ENCODE measurements at places on chromosomes 2 and 18.

GRCh38 chr2:121094101-121094500 is 190.9 kb downstream of the TFCP2L1 start:
- H3K4me1 ChIP-seq, result no peaks in the 10 kb centered on the region
- DNase-seq, result no peak
- H3K27me3 ChIP-seq, result no peaks in the 10 kb centered on the region
- H3K36me3 ChIP-seq, result no peaks in the 10 kb centered on the region
- H3K27ac ChIP-seq, result no peak overlapping the region

GRCh38 chr18:8607776-8608742 is 1.2 kb upstream of the RAB12 start:
- DNase-seq, result no peak
- peaks cover 16% of the 10 kb centered on the region for H3K36me3 ChIP-seq
- peaks cover 17% of the 10 kb centered on the region for H3K27me3 ChIP-seq
- H3K4me1 ChIP-seq, result peaks cover 40% of the 10 kb centered on the region
- peak overlapping the region; percentile 92 for H3K27ac ChIP-seq

- no peak overlapping the region for H3K27ac ChIP-seq
- H3K4me3 ChIP-seq, result no peak overlapping the region
- no peaks in the 10 kb centered on the region for H3K27me3 ChIP-seq
- H3K4me1 ChIP-seq, result no peaks in the 10 kb centered on the region
Observed at GRCh38 chr2:56671973-56672569, 488.3 kb downstream of the CCDC85A start.

GRCh38 chr2:195406886-195407603 is 250.0 kb upstream of the SLC39A10 start:
- peaks cover 22% of the 10 kb centered on the region for H3K4me1 ChIP-seq
- H3K36me3 ChIP-seq, result peaks cover 10% of the 10 kb centered on the region
- no peak overlapping the region for H3K4me3 ChIP-seq
- DNase-seq, result no peak
- no peaks in the 10 kb centered on the region for H3K27me3 ChIP-seq

DNA sequence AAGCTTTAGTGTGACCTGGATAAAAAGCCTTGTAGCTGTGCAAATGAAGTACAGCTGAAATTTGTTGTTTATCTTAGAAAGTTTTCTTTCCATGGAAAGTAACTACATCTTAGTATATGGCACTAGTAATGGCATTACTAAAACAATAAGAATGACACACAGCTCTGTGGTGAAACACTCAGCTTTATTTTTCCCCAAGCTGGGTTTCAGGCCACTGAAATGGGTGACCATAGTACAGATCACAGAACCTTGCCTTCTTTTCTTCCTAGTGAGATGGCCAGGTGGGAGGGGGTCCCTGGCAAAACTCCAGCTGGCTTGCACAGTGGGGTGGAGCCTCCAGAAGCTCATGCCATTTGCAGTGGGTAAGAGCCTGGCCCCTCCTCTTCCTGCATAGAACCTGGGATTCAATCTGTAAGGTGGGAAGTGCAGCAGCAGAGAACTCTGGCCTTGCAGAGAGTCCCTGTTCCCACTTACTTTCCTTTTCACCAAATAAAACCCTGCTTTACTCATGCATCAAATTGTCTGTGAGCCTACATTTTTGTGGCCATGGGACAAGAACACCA is 17.6 kb upstream of the GRP start:
- H3K4me3 ChIP-seq, result no peak overlapping the region
- H3K27me3 ChIP-seq, result peaks cover 33% of the 10 kb centered on the region
- H3K4me1 ChIP-seq, result no peaks in the 10 kb centered on the region
- no peak overlapping the region for H3K27ac ChIP-seq
- DNase-seq, result no peak

- no peak overlapping the region for H3K4me3 ChIP-seq
- H3K4me1 ChIP-seq, result peaks cover 34% of the 10 kb centered on the region
- H3K36me3 ChIP-seq, result no peaks in the 10 kb centered on the region
- DNase-seq, result no peak
Observed at GRCh38 chr2:30288561-30288960, 57.2 kb downstream of the LBH start.

DNA sequence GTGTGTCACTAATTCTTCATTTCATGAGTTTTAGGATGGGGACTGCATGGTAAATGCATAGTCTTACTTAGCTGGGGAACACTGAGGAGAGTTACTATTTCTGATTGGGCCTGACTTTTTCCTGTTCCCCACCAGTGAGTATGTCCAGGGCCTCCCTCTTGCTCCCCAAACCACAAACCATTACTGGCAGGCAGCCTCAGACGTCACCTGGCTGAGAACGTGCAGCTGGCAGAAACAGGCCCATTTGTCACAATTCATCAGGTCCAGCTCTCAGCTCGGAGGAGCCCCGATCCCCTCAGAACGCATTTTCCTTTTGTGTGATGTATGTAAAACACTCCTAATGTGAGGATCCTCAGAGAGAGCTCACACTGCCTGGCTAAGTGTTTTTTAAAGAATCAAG is 71.7 kb upstream of the SIX3 start:
- no peak for DNase-seq
- no peak overlapping the region for H3K4me3 ChIP-seq
- no peak overlapping the region for H3K27ac ChIP-seq

DNA sequence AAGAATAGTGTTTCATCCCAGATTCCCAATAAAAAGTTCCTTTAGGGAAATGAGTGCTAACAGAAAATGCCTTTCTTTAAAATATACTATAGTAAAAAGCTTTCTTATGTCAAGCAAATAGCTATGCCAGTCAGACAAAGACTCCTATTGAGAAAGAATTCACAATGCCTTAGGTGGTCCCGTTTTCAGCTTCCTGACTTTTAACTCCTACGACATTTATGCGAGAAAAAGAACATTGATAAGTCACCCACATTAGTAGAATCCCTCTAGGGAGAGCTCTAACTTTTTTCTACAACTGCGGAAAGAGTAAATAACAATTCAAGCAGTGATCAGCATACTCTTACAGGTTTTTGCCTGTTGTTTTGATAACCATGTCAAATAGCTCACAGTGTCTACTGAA is 750.8 kb upstream of the ACVR2A start:
- DNase-seq, result no peak
- no peak overlapping the region for H3K27ac ChIP-seq
- H3K27me3 ChIP-seq, result peaks cover 2% of the 10 kb centered on the region
- no peaks in the 10 kb centered on the region for H3K36me3 ChIP-seq

- no peak overlapping the region for H3K27ac ChIP-seq
- no peaks in the 10 kb centered on the region for H3K27me3 ChIP-seq
- H3K4me3 ChIP-seq, result no peak overlapping the region
- no peak for DNase-seq
Observed at GRCh38 chr2:96715658-96716057, 24.2 kb downstream of the LMAN2L start.

DNA sequence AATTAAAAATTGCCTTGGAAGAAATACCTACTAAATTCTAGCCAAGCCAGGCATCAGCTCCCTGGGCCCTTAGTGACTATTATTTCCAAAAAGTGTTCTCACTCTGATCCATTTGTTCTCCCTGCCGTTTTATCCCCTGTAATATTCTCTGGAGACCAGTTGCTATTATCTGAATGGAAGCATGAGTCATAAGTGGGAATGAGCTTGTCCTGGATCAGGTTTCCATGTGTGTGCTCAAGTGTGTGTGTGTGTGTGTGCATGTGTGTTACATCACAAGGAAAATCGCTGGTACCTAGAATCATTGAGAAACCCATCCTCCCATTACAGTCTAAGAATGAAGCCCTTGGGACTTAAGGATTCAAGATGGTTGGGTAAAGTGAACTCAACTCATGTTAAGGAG is 130.3 kb upstream of the CXCR4 start:
- H3K4me3 ChIP-seq, result no peak overlapping the region
- peaks cover 14% of the 10 kb centered on the region for H3K4me1 ChIP-seq
- no peaks in the 10 kb centered on the region for H3K36me3 ChIP-seq
- no peak for DNase-seq
- no peak overlapping the region for H3K27ac ChIP-seq
